Right lobe of liver (tissue), 6 donors: ENCODE measurements at places on chromosomes 2 and 18. TPM values are rescaled to one million over a fixed set of nuclear protein-coding genes. Genes with fewer than 3 reads are reported as not detected.

- no peaks in the 10 kb centered on the region for H3K36me3 ChIP-seq
- no peak for DNase-seq
- H3K4me1 ChIP-seq = no peaks in the 10 kb centered on the region
- H3K4me3 ChIP-seq = no peak overlapping the region
- no peaks in the 10 kb centered on the region for H3K27me3 ChIP-seq
These were observed 15.9 kb downstream of the SCG2 start for GRCh38 chr2:223586261-223586660.

- H3K27ac ChIP-seq = no peak overlapping the region
- no peak overlapping the region for H3K4me3 ChIP-seq
- H3K27me3 ChIP-seq = no peaks in the 10 kb centered on the region
- DNase-seq = no peak
- no peaks in the 10 kb centered on the region for H3K36me3 ChIP-seq
- H3K4me1 ChIP-seq = no peaks in the 10 kb centered on the region
These were observed 600.1 kb upstream of the ZNF804A start for GRCh38 chr2:183998041-183998796.

GRCh38 chr18:75321431-75321830 is 106.1 kb downstream of the SMIM21 start:
- no peaks in the 10 kb centered on the region for H3K27me3 ChIP-seq
- no peak for DNase-seq
- no peak overlapping the region for H3K27ac ChIP-seq
- no peak overlapping the region for H3K4me3 ChIP-seq
- H3K4me1 ChIP-seq = no peaks in the 10 kb centered on the region

- DNase-seq = no peak
- no peak overlapping the region for H3K27ac ChIP-seq
- no peaks in the 10 kb centered on the region for H3K4me1 ChIP-seq
- no peak overlapping the region for H3K4me3 ChIP-seq
- H3K36me3 ChIP-seq = no peaks in the 10 kb centered on the region
These were observed 7.8 kb upstream of the CNNM3 start for GRCh38 chr2:96808176-96808837.

DNA sequence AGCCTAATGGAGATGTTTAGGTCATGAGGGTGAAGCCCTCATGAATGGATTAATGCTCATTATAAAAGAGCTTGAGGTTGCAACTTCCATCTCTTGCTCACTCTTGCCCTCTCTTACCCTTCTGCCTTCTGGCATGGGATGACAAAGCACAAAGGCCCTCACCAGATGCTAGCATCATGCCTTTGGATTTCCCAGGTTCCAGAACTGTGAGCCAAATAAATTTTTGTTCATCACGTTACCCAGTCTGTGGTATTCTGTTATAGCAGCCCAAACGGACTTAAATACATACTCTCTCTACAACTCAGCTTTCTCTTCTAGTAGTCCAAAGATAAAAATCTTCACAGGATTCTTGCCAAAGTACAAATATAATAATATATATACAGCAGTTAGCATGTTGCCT is 75.8 kb downstream of the LNPK start:
- no peaks in the 10 kb centered on the region for H3K27me3 ChIP-seq
- no peaks in the 10 kb centered on the region for H3K4me1 ChIP-seq

GRCh38 chr18:27728659-27729058 is 448.3 kb downstream of the CDH2 start:
- no peaks in the 10 kb centered on the region for H3K4me1 ChIP-seq
- no peak overlapping the region for H3K4me3 ChIP-seq
- H3K27ac ChIP-seq = no peak overlapping the region
- no peak for DNase-seq
- H3K27me3 ChIP-seq = no peaks in the 10 kb centered on the region

GRCh38 chr2:11870584-11870983 is 124.2 kb downstream of the LPIN1 start:
- no peaks in the 10 kb centered on the region for H3K27me3 ChIP-seq
- no peak overlapping the region for H3K27ac ChIP-seq
- no peak for DNase-seq
- no peak overlapping the region for H3K4me3 ChIP-seq
- peaks cover 4% of the 10 kb centered on the region for H3K4me1 ChIP-seq
- H3K36me3 ChIP-seq = no peaks in the 10 kb centered on the region

GRCh38 chr2:221107424-221107823 is 464.7 kb downstream of the EPHA4 start:
- H3K36me3 ChIP-seq = no peaks in the 10 kb centered on the region
- H3K27me3 ChIP-seq = no peaks in the 10 kb centered on the region
- H3K27ac ChIP-seq = no peak overlapping the region
- DNase-seq = no peak
- H3K4me1 ChIP-seq = no peaks in the 10 kb centered on the region

DNA sequence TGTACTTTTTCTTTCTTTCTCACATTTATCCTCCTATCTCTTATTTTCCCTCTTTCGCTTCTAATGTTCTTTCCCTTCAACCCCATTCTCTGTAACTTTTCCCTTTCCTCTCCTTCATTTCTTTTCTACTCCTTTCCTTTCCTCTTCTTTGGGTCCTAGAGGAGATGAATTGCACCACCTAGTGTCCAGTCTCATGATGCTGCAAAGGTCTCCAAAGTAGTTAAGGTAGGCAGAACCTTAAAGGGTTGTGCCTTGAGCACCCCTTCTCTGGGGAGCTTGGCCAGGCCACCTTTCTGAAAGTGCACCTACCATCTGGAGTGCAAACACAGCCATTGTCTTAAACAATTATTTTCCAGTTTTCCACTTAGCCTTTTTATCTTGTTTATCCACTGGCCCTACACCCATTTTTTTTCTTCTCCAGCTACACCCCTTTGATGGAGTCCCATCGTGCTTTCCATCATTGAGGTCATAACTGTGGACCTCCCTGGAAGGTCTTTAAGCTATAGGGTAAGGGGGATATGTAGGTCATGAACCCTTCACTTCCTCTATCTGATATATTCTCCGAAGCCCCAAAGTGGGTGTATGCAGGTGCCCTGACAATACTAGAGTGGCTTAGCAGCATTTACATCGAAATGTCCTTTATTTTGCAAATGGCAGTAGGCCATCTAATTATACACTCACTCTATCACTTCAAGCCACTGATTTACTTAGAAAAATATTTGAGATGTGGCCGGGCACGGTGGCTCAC is 155.9 kb downstream of the ESCO1 start:
- no peak for DNase-seq
- no peak overlapping the region for H3K27ac ChIP-seq
- no peak overlapping the region for H3K4me3 ChIP-seq
- no peaks in the 10 kb centered on the region for H3K36me3 ChIP-seq
- no peaks in the 10 kb centered on the region for H3K4me1 ChIP-seq

GRCh38 chr2:59277671-59278070 is 1036.5 kb upstream of the FANCL start:
- no peak for DNase-seq
- H3K4me3 ChIP-seq = no peak overlapping the region
- no peaks in the 10 kb centered on the region for H3K4me1 ChIP-seq
- H3K27me3 ChIP-seq = no peaks in the 10 kb centered on the region
- no peak overlapping the region for H3K27ac ChIP-seq

DNA sequence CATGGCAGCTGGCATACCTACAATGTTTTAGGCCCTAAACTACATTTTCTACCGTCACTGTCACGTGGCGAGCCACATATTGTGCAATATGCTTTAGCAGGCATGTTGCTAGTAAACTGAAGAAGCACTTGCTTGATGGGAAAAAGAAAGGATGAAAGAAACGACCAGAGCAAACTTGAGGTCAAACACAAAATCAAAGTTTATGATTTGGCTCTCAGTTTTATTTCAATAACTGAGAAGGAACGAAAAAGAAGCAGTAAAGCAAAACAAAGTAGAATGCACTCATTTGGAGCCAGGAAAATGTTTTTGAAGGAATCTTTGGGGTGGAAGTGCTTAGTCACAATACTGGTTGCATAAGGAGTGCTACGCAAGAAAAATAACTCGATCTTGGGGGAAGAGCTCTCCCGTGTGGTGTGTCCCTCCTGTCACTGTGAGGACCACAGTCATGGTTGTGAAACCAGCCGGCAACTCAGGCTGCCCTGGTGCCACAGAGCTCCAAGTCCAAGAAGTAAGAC is 349.8 kb downstream of the RBM43 start:
- DNase-seq = peak; percentile 57
- no peaks in the 10 kb centered on the region for H3K27me3 ChIP-seq
- H3K36me3 ChIP-seq = no peaks in the 10 kb centered on the region
- no peak overlapping the region for H3K27ac ChIP-seq
- no peak overlapping the region for H3K4me3 ChIP-seq

DNA sequence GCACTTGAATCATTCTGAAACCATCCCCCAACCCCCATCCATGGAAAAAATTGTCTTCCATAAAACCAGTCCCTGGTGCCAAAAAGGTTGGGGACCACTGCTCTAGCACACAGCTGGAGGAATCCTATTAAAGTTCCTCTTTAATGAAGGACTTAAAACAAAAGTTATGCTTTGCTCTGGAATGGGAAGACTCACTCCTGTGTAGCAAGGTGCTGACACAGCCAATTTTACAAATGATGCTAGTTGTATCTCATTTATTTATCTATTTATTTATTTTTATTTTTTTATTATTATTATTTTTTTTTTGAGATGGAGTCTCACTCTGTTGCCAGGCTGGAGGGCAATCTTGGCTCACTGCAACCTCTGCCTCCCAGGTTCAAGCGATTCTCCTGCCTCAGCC is 58.9 kb upstream of the NDUFV2 start:
- no peak overlapping the region for H3K27ac ChIP-seq
- no peaks in the 10 kb centered on the region for H3K4me1 ChIP-seq
- no peaks in the 10 kb centered on the region for H3K27me3 ChIP-seq
- no peak overlapping the region for H3K4me3 ChIP-seq

- H3K27me3 ChIP-seq = no peaks in the 10 kb centered on the region
- H3K4me3 ChIP-seq = no peak overlapping the region
- no peaks in the 10 kb centered on the region for H3K4me1 ChIP-seq
- no peak overlapping the region for H3K27ac ChIP-seq
- DNase-seq = no peak
These were observed 110.8 kb downstream of the FMNL2 start for GRCh38 chr2:152445791-152446201.

- no peaks in the 10 kb centered on the region for H3K4me1 ChIP-seq
- no peak overlapping the region for H3K4me3 ChIP-seq
- no peaks in the 10 kb centered on the region for H3K27me3 ChIP-seq
- DNase-seq = no peak
- no peak overlapping the region for H3K27ac ChIP-seq
These were observed 214.8 kb downstream of the MC4R start for GRCh38 chr18:60157810-60158209.

DNA sequence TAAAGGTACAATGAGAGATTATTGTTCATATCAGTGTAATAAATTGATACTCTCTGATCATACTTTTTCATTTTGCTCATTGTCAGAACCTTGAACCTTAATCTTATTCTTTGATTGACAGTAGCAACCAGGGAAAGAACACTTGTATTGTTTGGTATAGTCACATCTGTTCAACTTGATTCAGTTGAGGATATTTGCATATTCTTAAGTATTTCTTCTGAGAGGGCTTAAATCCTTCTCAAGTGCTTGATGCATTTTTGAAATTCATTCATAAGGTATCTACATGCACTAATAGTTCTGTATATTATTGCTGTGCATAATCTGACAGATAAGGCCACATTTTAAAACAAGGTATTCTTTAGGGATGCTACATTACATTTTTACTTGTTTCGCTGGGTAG is 118.9 kb downstream of the EHBP1 start:
- H3K36me3 ChIP-seq = peaks cover 12% of the 10 kb centered on the region
- no peak overlapping the region for H3K27ac ChIP-seq
- H3K4me3 ChIP-seq = no peak overlapping the region
- no peaks in the 10 kb centered on the region for H3K27me3 ChIP-seq
- H3K4me1 ChIP-seq = no peaks in the 10 kb centered on the region

DNA sequence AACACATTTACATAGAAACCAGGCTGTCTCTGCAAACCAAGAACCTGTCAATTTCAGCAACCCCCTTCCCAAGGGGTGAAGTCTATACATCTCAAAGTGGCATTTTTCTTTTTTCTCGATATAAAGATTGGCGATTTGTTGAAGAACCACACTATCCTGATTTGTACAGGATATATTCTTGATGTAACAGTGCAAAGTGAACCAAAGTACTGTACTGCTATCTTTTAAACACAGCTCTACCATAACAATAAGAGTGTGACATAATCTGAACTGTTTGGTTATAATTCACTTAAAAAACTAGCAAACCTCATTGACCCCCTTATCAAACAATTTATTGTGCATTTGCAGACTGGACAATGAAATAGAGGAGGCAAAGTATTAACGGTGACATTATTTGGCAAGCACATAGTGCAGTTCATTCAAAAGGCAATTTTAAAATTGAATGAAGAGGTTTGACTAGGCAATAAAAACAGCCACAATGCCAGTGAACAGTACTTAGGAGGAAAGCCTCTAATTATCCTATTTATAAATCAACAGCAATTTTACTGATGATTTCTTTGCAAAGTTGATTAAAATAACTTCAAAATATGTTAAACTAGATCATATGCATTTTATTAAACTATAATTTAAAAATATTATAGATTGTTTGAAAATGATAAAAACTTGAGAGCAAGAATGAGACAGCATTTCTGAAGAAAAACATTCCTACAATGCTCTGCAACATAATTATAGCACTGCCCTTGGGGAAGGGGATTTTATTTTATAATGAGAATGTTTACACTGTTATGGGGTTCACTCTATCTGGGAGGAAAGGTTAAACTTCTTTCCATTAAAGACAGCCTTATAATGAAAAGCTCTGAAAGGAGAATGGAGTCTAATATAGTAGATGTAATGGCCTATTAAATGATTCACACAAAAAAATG is 440.9 kb downstream of the ZEB2 start:
- no peak for DNase-seq
- H3K36me3 ChIP-seq = no peaks in the 10 kb centered on the region
- no peaks in the 10 kb centered on the region for H3K4me1 ChIP-seq
- no peak overlapping the region for H3K4me3 ChIP-seq
- no peaks in the 10 kb centered on the region for H3K27me3 ChIP-seq

- no peaks in the 10 kb centered on the region for H3K27me3 ChIP-seq
- H3K36me3 ChIP-seq = no peaks in the 10 kb centered on the region
- no peak overlapping the region for H3K4me3 ChIP-seq
- DNase-seq = no peak
- H3K27ac ChIP-seq = no peak overlapping the region
These were observed 355.2 kb downstream of the PARD3B start for GRCh38 chr2:204900487-204900886.

- H3K36me3 ChIP-seq = no peaks in the 10 kb centered on the region
- DNase-seq = no peak
- no peak overlapping the region for H3K4me3 ChIP-seq
- no peak overlapping the region for H3K27ac ChIP-seq
- H3K4me1 ChIP-seq = no peaks in the 10 kb centered on the region
These were observed 4.0 kb downstream of the BAZ2B start for GRCh38 chr2:159612255-159612901.

Gene MEIS1
- total RNA-seq = 3.1 TPM

Gene CTNNA2
- not detected for total RNA-seq

Gene SCN9A
- 5.5 TPM for total RNA-seq

Gene ZAP70
- 1.1 TPM for total RNA-seq

Gene EIPR1
- total RNA-seq = 9.7 TPM

Gene EMILIN1
- total RNA-seq = 20.7 TPM

Gene IL1RL1
- total RNA-seq = 2.5 TPM

Gene CHST9
- total RNA-seq = 11.2 TPM

Gene PRKAG3
- not detected for total RNA-seq

Gene CREG2
- not detected for total RNA-seq

Gene APCDD1
- 2.7 TPM for total RNA-seq

Gene DOK1
- total RNA-seq = 3.4 TPM

Gene ALLC
- total RNA-seq = 0.25 TPM

Gene NPAS2
- 23.4 TPM for total RNA-seq

Gene TUBA3D
- total RNA-seq = 3.1 TPM

Gene PKDCC
- total RNA-seq = 13.7 TPM

Gene IL1B
- total RNA-seq = 0.31 TPM

Gene ZNF804A
- not detected for total RNA-seq

Gene BBS5
- total RNA-seq = 2.6 TPM

Gene ASAP2
- 5.2 TPM for total RNA-seq

Gene TBR1
- not detected for total RNA-seq
